ENCODE measurements at places on chromosomes 5 and 9. TPM values are rescaled to one million over a fixed set of nuclear protein-coding genes. Genes with fewer than 3 reads are reported as not detected.

The IL4 gene
- total RNA-seq = 4.5 TPM

The GABRA6 gene
- total RNA-seq = not detected

The TMEM161B gene
- 23.2 TPM for total RNA-seq

- no peak overlapping the region for H3K27ac ChIP-seq
- DNase-seq = no peak
- no peak overlapping the region for H3K4me3 ChIP-seq
- no peaks in the 10 kb centered on the region for H3K36me3 ChIP-seq
- no peaks in the 10 kb centered on the region for H3K27me3 ChIP-seq
- no peaks in the 10 kb centered on the region for H3K4me1 ChIP-seq
Measured at GRCh38 chr5:57366744-57367143, 115.9 kb downstream of the ACTBL2 start.

The IL33 gene
- not detected for total RNA-seq

- peak overlapping the region; percentile 1 for H3K4me3 ChIP-seq
- no peaks in the 10 kb centered on the region for H3K36me3 ChIP-seq
- no peak overlapping the region for H3K27ac ChIP-seq
- peaks cover 32% of the 10 kb centered on the region for H3K4me1 ChIP-seq
- no peaks in the 10 kb centered on the region for H3K27me3 ChIP-seq
Measured at GRCh38 chr9:110156902-110157301, 51.1 kb downstream of the C9orf152 start.

DNA sequence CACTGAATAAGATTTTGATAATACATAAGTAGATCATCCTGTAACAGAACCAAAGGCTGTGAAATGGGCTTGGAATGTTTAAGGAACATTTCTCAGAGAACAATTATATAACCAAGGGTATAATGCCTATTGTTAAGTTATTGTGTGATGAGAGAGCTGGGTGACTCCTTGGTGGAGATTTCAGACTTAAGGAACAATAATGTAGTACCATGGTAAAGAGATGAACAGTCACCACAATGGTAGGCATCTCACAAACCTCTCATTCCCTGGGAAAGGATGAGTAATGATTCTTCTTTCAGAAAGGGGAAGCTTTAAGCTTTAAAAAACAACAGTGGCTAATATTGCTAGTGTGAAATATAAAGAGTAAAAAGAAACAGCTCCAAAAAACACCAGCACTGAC is 147.4 kb downstream of the TRIM36 start:
- no peak for DNase-seq
- H3K4me3 ChIP-seq = no peak overlapping the region
- H3K36me3 ChIP-seq = no peaks in the 10 kb centered on the region
- no peaks in the 10 kb centered on the region for H3K4me1 ChIP-seq
- peaks cover 3% of the 10 kb centered on the region for H3K27me3 ChIP-seq
- no peak overlapping the region for H3K27ac ChIP-seq

- no peaks in the 10 kb centered on the region for H3K27me3 ChIP-seq
- no peak overlapping the region for H3K27ac ChIP-seq
- no peak overlapping the region for H3K4me3 ChIP-seq
- no peaks in the 10 kb centered on the region for H3K4me1 ChIP-seq
- no peaks in the 10 kb centered on the region for H3K36me3 ChIP-seq
Measured at GRCh38 chr9:123487944-123488548, 132.0 kb downstream of the CRB2 start.

GRCh38 chr9:35552837-35553236 is 52.2 kb upstream of the TESK1 start:
- no peak overlapping the region for H3K27ac ChIP-seq
- H3K27me3 ChIP-seq = no peaks in the 10 kb centered on the region
- H3K36me3 ChIP-seq = no peaks in the 10 kb centered on the region
- no peak for DNase-seq
- no peak overlapping the region for H3K4me3 ChIP-seq
- H3K4me1 ChIP-seq = no peaks in the 10 kb centered on the region

The NSMF gene
- 64.2 TPM for total RNA-seq

- no peaks in the 10 kb centered on the region for H3K36me3 ChIP-seq
- H3K4me1 ChIP-seq = no peaks in the 10 kb centered on the region
- H3K4me3 ChIP-seq = no peak overlapping the region
- H3K27ac ChIP-seq = no peak overlapping the region
- no peaks in the 10 kb centered on the region for H3K27me3 ChIP-seq
Measured at GRCh38 chr5:2656206-2656605, 95.3 kb downstream of the IRX2 start.

GRCh38 chr5:98700730-98701129 is 72.7 kb upstream of the RGMB start:
- no peaks in the 10 kb centered on the region for H3K4me1 ChIP-seq
- DNase-seq = no peak
- no peaks in the 10 kb centered on the region for H3K27me3 ChIP-seq
- H3K27ac ChIP-seq = no peak overlapping the region
- H3K4me3 ChIP-seq = no peak overlapping the region

DNA sequence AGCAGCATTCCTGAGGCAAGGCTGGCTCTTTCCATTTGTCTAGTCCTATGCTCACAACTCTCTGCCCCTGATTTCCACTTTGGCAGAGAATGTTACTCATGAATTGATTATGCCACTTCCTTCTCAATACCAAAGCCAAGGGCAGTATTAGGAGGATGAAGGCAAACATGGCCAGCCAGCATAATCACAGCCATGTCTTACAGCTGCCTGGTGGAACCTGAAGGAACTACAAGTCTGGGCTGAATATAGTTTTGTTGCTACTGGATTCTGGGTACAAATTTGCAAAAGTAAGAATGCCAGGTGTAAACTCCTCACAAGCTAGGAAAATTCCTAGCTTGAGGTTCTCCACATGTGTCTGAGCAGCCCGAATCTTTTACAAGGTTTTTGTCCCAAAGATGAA is 4.2 kb downstream of the SIL1 start:
- peaks cover 8% of the 10 kb centered on the region for H3K4me1 ChIP-seq
- H3K4me3 ChIP-seq = no peak overlapping the region
- no peak for DNase-seq
- peak overlapping the region; percentile 17 for H3K27ac ChIP-seq
- H3K36me3 ChIP-seq = no peaks in the 10 kb centered on the region
- no peaks in the 10 kb centered on the region for H3K27me3 ChIP-seq

DNA sequence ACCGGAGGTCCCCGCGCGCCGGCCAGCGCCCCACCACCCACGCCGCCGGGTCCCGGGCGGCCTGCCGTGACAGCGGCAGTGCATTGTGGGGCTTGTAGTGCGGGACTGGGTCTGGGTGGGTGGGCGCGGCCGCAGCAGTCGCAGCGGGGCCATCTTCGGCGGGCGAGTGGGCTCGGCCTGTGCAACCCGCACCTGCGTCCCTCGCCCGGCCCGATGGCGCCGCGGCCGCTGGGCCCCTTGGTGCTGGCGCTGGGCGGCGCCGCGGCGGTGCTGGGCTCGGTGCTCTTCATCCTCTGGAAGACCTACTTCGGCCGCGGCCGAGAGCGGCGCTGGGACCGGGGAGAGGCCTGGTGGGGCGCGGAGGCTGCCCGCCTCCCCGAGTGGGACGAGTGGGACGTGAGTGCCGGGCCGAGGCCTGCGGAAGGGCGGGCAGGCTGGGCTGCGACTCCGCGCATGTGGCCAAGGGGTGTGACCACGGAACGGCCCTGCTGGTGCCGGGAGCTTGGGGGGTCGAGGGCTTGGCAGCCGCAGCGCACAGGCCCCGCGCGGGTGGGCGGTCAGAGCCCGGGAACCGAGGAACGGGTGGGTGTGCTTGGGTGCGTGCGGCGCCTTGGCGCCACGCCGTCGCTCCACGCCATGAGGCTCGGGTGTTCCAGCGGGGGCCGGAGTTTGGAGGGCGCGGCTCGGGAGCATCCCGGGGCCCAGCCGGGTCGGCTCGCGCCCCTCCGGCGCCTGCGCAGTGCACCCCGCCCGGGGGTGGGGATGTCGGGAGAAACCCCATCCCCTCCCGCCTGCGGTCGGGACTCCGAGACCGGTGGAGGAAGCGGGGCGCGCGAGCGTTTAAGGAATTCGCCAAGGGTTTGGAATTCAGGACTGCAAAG is at the start of gene ARL10:
TSS of gene ARL10 (plus strand) at position 137 of the 881 bp plus-strand sequence. CDS start at position 214, 77 bp downstream.
- H3K4me3 ChIP-seq = peak within 1 kb of the TSS; percentile 79
- H3K4me1 ChIP-seq = peaks cover 18% of the 10 kb centered on the region
- peak; percentile 35 for DNase-seq
- no peaks in the 10 kb centered on the region for H3K27me3 ChIP-seq

- no peaks in the 10 kb centered on the region for H3K36me3 ChIP-seq
- no peaks in the 10 kb centered on the region for H3K27me3 ChIP-seq
- no peaks in the 10 kb centered on the region for H3K4me1 ChIP-seq
- no peak overlapping the region for H3K27ac ChIP-seq
- no peak for DNase-seq
Measured at GRCh38 chr5:133683646-133684596, 71.6 kb upstream of the FSTL4 start.

The HMHB1 gene
- not detected for total RNA-seq

DNA sequence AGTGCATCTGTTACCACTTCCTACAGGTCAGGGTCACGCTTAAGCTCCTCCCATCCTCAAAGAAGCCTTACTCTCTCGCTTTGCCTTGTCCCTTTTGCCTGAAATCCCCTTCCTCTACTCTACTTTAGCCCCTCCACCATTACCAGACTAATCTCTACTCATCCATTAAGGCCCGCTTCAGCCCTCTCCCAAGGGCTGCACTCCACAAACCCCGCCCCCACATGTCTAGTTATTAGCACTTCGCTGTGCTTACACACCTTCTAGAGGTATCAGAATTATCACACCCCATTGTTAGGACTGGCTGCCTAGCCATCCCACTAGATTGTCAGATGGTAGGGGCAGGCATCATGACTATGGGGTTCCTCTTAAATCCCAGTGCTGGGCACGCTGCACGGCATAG is 565.7 kb upstream of the WWC1 start:
- H3K4me1 ChIP-seq = no peaks in the 10 kb centered on the region
- DNase-seq = no peak
- no peak overlapping the region for H3K27ac ChIP-seq
- no peaks in the 10 kb centered on the region for H3K36me3 ChIP-seq
- no peaks in the 10 kb centered on the region for H3K27me3 ChIP-seq

The IRX4 gene
- total RNA-seq = not detected

- H3K27ac ChIP-seq = no peak overlapping the region
- H3K4me1 ChIP-seq = no peaks in the 10 kb centered on the region
- H3K36me3 ChIP-seq = no peaks in the 10 kb centered on the region
- no peak for DNase-seq
- H3K4me3 ChIP-seq = no peak overlapping the region
Measured at GRCh38 chr5:152372875-152373274, 32.2 kb downstream of the NMUR2 start.
